ENCODE measurements at places on chromosomes 16 and 17. TPM values are rescaled to one million over a fixed set of nuclear protein-coding genes. Genes with fewer than 3 reads are reported as not detected.

Gene CRK
- total RNA-seq = 86.8 TPM

GRCh38 chr17:57379237-57379894 is 123.0 kb downstream of the MSI2 start:
- no peak overlapping the region for H3K4me3 ChIP-seq
- DNase-seq = no peak
- H3K4me1 ChIP-seq = peaks cover 6% of the 10 kb centered on the region
- no peaks in the 10 kb centered on the region for H3K36me3 ChIP-seq
- no peaks in the 10 kb centered on the region for H3K27me3 ChIP-seq
- no peak overlapping the region for H3K27ac ChIP-seq

DNA sequence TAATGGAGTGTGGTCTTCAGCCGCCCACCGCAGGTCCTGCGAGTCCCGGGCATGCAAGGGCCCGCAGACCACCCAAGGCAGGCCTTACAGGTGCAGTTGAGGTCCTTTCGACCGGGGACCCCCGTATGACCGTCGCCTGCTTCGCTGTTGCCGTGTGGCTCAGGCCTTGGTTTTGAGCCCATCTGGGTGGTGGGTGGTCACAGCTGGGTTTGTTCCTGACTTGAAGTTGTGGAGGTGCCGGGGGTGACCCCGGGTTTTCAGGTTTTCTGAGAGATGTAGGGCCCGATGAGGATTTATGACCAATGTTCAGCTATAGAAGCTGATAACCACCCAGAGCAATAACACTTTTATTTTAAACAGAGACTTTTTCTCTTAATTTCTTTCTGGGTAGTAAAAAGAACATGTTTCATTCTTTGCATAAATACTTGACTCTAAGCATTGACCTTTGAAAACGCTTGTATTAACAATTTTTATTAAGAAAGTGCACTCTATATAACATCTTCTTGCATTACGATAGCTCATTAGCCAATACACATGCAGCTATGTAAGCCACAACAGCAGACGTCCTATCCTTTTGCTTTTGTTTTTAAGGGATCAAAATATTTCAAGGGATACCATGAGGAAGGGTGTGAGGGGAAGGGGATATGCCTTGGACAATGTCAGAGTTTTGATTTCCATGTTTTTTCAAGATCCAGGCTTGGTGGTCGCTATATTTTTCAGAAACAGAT is 1.9 kb downstream of the FOXL1 start:
- DNase-seq = no peak
- peak overlapping the region; percentile 19 for H3K4me3 ChIP-seq
- H3K36me3 ChIP-seq = no peaks in the 10 kb centered on the region
- peak overlapping the region; percentile 61 for H3K27ac ChIP-seq

DNA sequence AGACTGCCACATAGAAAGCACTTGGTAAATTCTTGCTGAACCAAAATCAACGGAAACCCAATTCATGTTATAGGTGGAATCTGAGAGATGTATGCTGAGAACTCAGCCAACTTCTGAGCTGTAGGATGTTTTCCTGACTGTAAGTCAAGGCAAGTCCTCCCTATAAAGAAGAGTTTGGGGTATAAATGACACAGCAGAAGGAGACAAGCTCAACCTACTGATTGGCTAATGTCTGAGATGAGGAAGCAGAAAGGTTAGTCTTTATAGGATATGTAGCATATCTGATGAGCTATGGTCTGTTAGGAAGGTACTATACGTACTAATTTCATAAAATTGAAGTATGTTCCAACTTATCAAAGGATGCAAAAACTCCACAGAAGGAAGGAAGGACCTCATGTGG is 99.5 kb downstream of the XYLT1 start:
- no peak overlapping the region for H3K27ac ChIP-seq
- no peak for DNase-seq
- H3K27me3 ChIP-seq = no peaks in the 10 kb centered on the region
- H3K4me3 ChIP-seq = no peak overlapping the region
- no peaks in the 10 kb centered on the region for H3K36me3 ChIP-seq

Gene B4GALNT2
- 1.1 TPM for total RNA-seq

- peaks cover 34% of the 10 kb centered on the region for H3K27me3 ChIP-seq
- no peaks in the 10 kb centered on the region for H3K4me1 ChIP-seq
- H3K4me3 ChIP-seq = no peak overlapping the region
- no peak overlapping the region for H3K27ac ChIP-seq
These were observed 88.6 kb upstream of the XYLT1 start for GRCh38 chr16:17559394-17559793.

Gene CCL14
- 3.7 TPM for total RNA-seq

DNA sequence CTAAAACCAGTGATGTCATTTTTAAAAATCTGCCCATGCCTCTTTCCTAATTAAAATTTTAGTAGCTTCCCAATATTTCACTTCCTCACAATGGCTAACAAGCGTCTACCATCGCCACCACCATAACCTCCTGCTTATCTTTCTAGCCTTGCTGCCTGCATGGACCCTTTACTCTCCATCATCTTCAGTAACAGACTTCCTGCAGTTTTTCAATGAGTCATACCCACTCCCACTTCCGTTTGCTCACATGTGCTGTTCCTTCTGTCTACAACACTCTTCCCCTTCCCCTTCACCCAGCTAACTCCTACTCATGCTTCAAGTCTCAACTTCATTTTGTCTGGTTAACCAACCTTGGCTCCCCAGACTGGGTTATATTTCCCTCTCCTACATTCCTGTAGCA is 12.8 kb upstream of the SKAP1 start:
- no peaks in the 10 kb centered on the region for H3K36me3 ChIP-seq
- peaks cover 13% of the 10 kb centered on the region for H3K4me1 ChIP-seq
- DNase-seq = no peak
- H3K27me3 ChIP-seq = peaks cover 6% of the 10 kb centered on the region
- no peak overlapping the region for H3K27ac ChIP-seq
